ENCODE measurements at places on chromosomes 1 and 21. TPM values are rescaled to one million over a fixed set of nuclear protein-coding genes. Genes with fewer than 3 reads are reported as not detected.

DNA sequence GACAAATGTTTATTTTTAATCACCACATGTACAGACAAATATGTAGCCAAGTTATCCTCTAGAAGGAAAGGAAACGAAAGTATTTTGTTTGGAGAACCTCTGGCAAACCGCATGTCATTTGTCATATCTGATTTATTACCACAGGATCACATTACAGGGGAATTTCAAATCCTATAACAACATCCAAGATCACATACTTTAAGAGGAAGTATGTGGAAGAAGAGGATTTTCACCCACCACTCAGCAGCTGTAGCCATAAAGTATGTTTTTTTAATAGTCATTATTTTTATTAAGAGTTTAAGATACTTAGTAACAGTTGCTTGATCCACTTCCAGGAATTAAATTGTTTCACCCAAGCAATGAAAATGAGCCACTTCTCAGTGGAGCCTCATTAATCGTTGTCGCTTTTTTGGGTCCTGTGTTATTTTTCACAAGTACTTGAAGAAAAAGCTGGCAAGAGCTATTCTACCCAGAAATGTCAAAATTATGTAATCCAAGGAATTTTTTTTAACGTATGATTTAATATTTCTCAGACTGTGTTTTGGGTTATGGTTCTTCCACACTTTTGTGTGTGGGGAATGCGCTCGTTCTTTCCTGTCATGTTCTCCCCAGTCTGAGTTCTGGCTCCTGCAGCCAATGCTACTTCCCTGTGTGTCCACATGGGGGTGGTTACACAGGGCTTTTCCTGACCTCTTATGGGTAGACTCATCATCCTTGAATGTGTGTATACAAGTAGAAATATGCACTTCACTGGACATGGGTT lies 6.9 kb downstream of the SERTAD4 start:
- no peak for DNase-seq

DNA sequence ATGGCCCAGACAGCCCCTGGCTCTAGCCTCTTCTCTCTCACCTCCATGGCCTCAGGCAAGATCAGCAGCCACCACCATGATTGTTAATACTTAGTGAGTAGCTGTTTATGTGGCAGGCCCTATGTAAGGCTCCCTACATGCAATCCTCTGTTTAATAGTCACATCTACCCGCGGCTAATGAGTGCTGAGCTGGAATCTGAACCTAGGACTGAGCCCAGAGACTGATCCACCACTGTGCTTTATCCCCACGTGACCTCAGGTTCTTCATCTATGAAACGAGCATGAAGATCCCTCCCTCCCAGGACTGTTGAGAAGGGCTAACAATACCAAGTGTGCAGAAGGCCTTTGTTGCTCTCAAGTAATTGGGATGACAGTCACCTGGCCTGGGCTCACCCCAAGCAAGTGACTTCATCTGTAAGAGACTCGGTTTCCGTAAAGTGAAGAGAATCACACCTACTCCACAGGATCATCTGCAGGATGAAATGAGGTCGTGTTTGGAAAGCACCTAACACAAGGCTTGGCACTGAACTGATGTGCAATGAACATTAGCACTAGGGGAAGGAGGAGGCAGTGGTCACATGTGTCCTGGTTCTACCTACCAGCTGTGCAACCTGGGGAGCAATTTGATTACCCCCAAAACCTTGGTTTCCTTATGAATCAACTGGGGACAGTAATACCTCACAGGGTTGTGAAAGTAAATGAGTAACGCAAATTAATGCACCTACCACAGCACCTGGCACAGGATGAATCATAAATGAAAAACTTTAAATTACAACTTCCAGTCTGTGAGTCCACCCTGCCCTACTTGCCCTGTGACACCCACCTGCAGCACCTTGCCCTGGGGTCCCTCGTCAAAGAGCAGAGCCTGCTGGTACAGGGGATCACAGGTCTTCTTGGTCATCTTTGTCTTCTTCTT lies 37.2 kb downstream of the RIMS3 start:
- DNase-seq = peak; percentile 73

DNA sequence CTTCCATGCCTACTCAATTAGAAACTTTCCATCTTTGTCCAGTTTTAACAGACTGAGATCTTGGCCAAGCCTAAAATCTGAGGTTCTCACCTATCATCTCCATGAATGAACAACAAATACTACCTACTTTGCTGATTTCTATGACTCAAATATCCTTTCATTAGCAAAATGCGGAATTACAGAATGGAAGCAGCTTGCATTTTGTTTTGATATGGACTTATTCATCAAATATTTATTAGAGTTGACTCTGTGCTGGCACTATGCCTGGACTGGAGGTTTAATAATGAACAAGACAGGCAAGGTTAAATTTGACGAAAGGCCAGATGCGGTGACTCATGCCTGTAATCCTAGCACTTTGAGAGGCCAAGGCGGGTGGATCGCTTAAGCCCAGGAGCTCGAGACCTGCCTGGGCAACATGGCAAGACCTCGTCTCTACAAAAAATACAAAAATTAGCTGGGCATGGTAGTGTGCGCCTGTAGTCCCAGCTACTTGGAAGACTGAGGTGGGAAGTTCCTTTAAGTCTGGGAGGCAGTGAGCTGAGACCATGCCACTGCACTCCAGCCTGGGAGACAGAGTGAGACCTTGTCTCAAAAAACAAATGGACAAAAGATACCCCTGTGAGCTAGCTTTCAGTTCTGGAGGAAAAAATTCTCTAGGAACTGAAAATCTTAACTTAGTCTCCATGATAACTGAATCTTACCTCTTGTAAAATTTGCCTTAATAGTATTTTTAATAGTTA lies 29.4 kb upstream of the SOD1 start:
- DNase-seq = no peak

- peak; percentile 27 for DNase-seq
Observed at GRCh38 chr1:155910621-155911121, 478 bp downstream of the RIT1 start.

DNA sequence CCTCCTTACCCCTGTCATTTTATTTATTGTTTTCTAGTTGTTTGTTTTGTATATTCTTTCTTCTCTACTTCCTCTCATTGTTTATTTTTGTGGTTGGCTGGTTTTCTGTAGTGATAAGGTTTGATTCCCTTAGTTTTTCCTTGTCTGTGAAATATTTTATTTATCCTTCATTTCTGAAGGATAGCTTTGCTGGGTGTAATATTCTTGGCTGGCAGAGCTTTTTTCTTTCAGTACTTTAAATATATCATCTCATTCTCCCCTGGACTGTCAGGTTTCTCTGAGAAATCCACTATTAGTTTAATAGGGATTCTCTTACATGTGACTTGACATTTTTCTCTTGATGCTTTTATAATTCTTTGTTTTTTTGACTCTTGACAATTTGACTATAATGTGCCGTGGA lies 18.8 kb upstream of the TIPRL start:
- DNase-seq = no peak

DNA sequence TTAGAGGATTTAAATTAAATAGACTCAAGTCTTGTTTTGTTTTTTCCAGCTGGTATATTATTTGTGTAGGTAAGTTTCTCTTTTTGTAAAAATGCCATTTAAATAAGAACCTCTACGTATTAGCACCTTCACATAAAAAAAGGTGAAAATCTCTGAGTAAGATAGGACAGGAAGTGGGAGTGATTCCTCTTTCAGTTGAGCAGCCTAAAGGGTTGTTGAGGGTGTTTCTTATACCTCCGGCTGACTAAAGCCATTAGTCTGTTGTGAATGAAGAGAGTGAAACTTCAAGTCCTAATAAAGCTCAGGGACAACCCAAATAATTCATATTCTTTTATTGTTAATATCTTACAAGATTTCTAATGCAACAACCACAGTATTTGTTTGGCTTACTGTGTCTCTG lies 188.7 kb downstream of the CHRM3 start:
- DNase-seq = no peak

GRCh38 chr1:165592945-165593823 lies 37.9 kb upstream of the MGST3 start:
- peak; percentile 89 for DNase-seq

DNA sequence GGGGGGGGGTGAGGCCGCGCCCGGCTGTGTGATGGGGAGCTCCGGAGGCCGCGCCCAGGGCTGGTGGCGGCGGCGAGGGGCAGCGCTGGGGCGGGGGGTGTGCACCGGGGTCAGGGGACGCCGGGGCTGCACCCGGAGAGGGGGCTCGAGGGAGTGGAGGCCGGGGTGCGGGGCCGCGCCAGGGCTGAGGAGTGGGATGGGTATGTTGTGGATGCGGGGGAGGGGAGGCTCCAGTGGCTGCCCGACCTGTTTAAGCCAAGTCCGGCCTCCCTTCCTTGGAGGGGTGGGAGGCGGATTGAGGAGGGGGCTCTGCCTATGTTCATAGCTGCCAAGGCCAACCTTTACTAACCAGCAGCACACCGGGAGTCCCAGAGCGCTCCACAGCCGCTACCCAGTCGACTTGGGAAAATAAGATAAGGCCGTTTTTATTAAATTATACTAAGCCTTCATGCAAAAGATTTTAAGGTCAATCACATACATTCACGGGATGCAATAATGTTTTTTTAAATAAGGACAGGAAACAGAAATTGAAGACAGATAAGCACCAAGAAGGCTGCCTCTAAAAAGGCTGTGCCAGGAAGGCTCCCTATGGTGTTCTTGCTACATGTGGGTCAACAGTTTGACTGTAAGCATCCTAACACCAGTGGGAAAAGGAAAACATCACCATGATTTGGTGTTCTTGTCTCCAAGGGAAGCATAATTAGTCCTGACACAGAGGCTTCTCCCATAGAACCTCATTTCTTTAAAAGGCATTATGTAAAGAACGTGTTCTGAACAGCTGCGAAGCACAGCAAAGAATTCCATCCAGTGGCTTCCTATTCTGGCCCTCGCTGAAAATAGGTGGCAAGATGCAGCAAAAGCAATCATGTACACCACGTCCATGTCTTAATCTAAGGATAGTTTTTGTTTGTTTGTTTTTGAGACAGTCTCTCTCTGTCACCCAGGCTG lies 626 bp upstream of the HLCS start:
- DNase-seq = no peak

GRCh38 chr1:86998727-86999126 lies 84.3 kb downstream of the HS2ST1 start:
- no peak for DNase-seq

DNA sequence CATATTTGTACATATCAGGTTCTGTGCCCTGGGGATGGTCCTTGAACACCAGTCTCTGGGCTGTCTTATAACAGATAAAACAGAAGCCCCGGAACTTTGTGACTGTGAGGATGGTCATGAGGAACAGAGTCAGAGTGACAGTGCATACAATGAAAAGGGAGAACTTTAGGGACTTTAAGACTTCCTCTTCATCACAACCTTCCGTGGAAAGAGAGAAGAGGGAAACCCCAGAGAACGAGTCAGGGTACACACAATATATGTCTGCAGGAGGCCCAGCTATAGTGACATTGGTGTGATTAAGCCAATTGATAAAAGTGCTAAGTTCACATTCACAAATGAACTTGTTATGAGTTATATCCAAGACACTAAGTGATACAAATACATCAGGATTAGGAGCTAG lies 32.1 kb downstream of the TLR5 start:
- DNase-seq = no peak

- no peak for DNase-seq
Observed at GRCh38 chr1:41514381-41514780, 29.9 kb upstream of the EDN2 start.

DNA sequence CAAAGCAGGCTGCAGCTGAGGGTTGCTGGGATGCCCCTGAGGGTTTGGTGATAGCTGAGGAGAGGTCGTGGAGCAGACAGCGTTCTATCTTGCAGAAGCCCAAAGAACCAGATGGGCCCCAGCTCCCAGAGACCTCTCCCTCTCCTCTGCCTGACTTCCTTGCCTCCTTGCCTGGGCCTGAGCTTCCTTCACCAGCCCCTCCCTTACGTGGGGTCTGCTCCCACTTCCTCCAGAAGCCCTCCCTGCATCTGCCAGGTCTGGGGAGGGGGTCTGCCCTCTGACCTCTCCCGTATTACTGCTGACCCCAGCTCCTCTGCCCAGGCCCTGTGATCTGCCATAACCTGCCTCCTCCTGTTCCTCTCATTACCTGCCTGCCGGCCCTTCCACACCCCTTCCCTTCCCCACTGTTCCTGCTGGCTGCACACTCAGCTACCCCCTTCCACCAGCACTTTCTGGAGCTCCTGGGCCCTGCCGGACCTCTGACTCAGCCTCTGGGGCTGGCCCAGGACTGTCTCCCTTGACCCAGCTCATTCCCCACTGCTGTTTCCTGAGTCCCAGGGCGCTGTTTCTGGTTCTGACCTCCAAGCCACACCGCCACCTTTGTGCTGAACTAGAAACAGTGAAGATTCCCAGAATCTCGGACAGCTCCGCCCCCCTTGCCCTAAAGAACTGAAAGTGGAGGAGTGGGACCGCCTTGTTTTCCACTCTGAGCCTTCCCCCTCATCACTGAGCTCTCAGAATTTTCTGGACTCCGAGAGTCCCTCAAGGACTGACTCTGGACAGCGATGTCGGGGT lies 237.7 kb upstream of the C1orf174 start:
- DNase-seq = no peak

DNA sequence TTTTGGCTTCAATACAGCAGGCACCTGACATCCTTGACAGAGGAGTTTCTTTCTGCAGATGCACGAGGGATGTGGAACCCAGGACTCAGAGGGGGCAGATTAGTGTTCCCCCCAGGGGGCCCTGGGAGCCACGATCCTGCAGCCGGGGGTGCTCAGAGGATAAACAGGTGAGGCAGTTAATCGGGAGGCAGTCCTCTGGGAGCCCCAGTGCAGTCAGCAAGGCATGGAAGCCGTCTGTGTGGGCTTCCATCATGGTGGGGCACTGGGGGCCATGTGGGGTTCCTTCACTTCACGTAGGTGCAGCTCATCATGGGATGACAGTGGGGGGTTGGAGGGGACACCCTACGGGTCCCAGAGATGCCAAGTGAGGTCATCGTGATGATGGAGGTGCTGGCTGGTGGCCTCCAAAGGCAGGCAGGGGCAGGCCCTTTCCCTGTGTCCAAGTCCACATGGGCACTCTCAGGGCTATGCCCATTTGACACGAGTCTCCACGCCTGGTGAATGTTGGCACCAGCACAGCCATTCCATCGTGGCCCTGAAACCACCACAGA lies 59.3 kb upstream of the ABCG1 start:
- no peak for DNase-seq

- DNase-seq = no peak
Observed at GRCh38 chr1:174428033-174428432, 19.7 kb upstream of the GPR52 start.

GRCh38 chr21:15199414-15200383 lies 134.9 kb upstream of the NRIP1 start:
- DNase-seq = no peak

Gene LCE2C
- not detected for total RNA-seq

All from activated CD8-positive, alpha-beta T cell treated with anti-CD3 and anti-CD28 coated beads for 36 hours (primary cell).